ENCODE measurements at places on chromosomes 1 and 21. TPM values are rescaled to one million over a fixed set of nuclear protein-coding genes. Genes with fewer than 3 reads are reported as not detected.

The C4BPA gene
- total RNA-seq = 0.08 TPM

The IQCC gene
- 0.97 TPM for total RNA-seq

The TNFAIP8L2 gene
- total RNA-seq = 1.5 TPM

The NECTIN4 gene
- total RNA-seq = not detected

The BCAR3 gene
- total RNA-seq = 18.5 TPM

The CYP4A22 gene
- 0.16 TPM for total RNA-seq

The RGS4 gene
- 0.78 TPM for total RNA-seq

The FOXD2 gene
- not detected for total RNA-seq

The SAMD11 gene
- total RNA-seq = 1.5 TPM

The CRYAA gene
- not detected for total RNA-seq

DNA sequence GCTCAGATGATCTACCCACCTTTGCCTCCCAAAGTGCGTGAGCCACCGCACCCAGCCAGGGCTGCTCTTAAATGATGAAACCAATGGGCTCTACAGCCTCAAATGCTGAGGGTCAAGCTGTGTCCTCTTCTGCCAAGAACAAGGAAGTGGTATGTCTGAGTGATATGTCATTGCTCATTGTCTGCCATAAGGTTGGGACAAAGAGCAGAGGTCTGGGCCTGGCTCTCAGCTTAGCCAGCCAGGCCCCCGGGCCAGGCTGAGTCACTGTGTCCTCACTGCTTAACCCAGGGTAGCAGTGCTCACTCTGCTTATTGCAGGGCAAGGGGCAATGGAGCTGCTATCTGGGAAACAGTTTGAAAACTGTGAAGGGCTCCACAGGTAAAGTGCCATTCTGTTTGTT lies 8.3 kb upstream of the ETS2 start:
- DNase-seq = no peak

- DNase-seq = no peak
Measured at GRCh38 chr1:3121401-3122210, 52.6 kb downstream of the PRDM16 start.

DNA sequence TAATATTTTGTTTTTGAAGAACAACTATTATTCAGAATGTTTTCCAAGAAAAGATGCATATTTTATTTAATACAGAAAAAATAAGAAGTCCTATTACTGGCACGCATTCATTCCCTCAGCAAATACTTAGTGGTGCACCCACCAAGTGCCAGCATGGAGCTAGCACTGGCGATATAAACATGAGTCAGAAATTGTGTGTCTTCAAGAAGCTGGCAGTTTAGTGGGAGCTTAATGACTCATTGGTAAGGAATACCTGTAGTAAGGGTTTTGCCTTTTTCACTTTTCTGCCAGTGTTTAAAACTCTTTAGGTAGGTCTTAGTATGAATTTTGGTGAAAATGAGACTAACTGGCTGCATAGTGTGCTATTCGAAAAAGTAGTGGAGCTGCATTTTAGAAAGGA lies 6.3 kb downstream of the MAGI3 start:
- DNase-seq = no peak

DNA sequence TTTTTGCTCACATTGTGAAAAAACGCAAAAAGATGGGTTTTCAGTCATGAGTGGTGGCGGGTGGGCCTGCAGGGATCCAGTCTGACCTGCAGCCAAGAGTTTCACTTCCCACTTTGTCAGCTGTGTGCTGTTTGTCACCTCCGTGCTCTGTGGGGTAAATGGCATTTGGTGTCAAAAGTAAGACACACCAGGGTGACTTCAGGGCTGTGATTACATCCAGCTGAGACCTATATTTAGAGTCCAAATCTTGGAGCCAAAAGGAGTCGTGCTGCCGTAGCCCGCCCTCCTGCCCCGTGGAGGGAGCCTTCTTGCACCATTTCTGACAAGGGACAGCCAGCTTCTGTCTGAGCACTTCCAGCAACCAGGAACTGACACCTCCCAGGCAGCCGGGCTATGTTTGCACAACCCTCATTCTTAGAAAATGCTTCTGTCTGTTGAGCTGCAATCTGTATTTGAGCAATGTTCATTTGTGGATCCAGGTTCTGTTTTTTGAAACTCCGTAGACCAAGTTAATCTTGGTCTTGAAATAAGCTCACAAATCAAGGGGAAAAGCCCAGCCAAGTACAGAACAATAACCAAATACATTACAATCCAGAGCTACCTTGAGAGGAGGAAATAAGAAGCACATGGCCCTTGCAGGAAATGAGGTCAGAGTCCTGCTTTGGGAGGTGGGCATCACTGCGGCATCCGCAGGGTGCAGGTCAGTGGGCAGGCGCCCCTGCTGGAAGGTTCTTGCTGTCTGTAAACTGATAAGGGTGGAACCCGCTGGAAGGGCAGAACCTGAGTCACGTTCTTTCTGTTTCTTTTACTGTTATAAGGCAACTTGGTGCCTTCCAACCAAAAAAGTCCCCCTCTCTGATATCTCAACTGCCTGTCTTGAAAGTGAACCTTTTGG lies 14.4 kb downstream of the ABCG1 start:
- DNase-seq = peak; percentile 88

GRCh38 chr1:151416231-151416630 lies 16.9 kb downstream of the PSMB4 start:
- DNase-seq = no peak

- no peak for DNase-seq
Measured at GRCh38 chr1:88457197-88457596, 226.9 kb upstream of the PKN2 start.

DNA sequence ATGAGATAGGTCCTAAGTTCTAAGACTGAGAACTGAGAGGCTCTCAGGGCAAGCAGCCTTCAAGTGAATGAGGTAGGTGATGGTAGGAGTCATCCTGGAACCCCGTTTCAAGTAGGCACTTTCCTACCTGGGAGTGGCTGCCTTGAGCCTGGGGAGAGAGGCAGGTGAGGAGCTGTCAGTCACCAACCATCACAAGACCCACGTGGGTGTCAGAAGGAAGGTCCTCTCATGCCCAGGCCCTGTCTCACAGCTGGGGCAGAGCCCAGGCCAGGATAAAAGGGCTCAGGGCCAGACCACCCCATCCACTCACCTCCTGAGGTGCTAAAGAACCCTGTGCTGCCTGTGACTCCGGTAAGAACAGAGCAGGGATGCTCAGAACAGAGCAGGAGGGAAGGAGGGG lies at the start of gene LCE1D:
TSS of gene LCE1D (plus strand) at position 301 of the 400 bp plus-strand sequence. CDS start 1,074 bp downstream, outside the sequence.
- no peak for DNase-seq

- no peak for DNase-seq
Measured at GRCh38 chr1:11842154-11843041, 5.2 kb downstream of the NPPA start.

- peak; percentile 56 for DNase-seq
Measured at GRCh38 chr1:114756949-114757454, 782 bp downstream of the CSDE1 start.

DNA sequence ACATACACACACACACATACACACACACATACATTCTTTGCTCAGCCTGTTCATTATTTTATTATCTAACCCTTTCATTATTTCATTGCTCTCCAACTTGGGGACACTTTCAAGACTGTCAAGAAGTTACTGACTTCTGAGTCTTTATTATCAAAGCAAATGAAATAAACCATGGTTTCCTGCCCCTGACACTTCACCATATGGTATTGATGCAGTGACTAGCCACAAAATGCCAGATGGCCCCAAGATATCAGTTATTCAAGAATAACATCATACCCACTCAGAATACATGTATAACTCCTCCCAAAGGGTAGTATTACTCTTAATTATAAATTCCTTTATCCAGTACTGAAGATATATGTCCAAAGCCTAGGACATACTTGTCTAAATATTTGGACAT lies 197.3 kb downstream of the MRPL39 start:
- no peak for DNase-seq

GRCh38 chr21:22278366-22278765 lies 1280.2 kb downstream of the NCAM2 start:
- no peak for DNase-seq

DNA sequence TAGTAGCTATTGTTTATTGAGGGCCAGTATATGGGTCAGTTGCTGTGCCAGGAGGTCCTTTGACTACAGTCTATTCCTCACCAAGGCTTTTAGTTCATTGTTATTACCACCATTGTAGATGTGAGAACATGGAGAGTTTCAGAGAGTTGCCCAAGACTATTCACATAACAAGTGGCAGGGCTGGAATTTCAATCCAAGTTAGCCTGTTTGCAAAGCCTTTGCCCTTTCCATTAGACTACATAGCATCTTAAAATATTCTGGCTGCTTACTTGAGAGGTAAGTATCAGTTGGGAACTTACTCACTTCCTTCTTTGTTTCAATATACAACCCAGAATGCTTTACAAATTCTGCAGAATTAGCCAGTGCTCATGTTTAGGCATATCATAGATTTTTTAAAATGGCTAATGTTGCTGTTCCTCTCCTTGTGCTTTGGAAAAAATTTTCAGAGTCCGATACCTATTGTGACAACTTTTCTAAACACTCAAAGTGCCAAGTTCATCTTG lies 141.2 kb downstream of the FGGY start:
- DNase-seq = no peak

- DNase-seq = no peak
Measured at GRCh38 chr21:16842696-16843035, 670.2 kb upstream of the CXADR start.

DNA sequence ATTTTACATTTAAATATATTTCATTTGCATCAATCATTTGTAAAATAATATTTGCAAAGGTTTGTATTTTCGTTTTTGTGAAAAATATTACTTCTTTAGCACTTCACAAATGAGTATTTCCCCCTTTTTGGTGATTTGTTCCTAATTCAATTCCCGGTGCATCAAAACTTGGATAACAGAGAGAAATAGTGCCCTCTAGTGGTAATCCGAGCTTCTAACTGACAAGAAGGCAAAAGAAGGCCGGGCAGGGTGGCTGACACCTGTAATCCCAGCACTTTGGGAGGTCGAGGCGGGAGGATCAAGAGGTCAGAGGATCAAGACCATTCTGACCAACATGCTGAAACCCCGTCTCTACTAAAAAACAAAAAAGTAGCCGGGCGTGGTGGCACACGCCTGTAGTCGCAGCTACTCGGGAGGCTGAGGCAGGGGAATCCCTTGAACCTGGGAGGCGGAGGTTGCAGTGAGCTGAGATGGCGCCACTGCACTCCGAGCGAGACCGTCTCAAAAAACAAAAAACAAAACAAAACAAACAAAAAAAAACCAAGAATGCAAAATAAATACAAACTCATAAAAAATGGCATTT lies 137.7 kb downstream of the COL11A1 start:
- no peak for DNase-seq

DNA sequence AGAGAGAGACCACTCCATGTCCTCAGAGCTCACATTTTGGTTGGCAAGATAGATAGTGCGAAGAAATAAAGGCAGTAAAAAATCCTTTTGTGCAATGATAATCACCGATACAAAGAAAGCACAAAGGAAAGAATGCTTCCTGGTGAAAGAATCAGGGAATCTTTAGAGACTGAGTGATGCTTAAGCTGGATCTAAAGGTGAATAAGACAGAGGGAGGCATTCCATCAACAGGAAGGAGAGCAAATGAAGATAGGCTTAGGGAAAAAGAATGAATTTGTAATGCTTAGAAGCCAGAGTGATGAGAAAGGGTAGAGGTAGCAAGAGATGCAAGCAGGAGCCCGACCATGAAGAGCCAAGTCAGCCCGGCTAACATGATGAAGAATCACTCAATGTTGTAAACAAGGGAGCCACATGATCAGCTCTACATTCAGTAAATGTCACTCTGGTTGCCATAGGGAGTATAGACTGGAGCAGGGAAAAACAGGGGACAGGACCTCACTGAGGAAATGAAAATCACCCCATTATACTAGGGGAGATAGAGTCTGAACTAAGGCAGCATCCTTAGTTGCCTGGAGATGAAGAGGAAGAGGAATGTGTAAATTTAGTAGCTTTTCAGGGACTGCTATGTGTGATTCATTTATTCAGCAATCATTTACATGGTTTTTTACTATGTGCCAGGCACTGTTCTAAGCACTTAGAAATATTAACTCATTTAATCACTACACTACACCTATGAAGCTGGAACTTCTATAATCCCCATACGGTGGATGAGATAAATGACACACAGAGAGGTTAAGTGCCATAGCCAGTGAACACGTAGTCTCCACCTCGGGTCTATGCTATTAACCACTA lies 402.6 kb upstream of the NFIA start:
- no peak for DNase-seq

DNA sequence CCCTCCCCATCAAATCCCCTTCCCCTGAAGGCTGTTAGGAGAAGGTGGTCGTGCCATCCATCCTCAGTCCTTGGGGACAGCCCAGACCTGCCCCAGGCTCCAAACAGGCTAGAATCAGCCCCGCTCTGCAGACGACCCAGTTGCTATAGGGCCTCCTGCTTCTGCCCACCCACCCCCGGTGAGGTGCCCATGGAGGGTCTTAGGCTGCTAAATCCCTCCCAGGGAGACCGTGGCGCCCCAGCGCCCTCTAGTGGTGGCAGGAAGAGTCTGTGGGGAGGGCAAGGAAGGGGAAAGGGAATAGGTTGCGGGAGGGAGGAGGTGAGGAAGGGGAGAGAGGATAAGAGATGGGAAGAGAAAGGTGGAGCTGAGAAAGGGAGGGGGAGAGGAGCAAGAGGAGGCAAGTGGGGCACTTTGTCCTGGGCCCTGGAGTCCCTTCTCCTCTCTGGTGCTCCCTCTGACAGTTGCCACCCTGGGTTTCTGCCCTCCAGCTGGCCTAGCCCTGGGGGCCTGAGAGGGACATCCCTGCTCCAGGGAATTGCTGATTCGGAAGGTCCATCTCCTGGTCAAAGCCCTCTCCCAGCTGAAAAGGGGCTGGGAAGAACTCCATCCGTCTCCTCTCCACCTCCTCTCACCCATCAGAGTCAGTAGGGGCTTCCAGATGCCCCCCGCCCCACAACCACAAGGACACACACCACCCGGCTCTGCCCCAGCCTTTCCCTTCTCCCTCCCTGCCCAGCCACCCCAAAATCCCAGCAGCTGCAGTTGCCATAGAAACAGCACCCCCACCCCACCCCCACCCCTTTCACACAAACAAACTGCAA lies 55.4 kb downstream of the CAMK2N1 start:
- DNase-seq = no peak

DNA sequence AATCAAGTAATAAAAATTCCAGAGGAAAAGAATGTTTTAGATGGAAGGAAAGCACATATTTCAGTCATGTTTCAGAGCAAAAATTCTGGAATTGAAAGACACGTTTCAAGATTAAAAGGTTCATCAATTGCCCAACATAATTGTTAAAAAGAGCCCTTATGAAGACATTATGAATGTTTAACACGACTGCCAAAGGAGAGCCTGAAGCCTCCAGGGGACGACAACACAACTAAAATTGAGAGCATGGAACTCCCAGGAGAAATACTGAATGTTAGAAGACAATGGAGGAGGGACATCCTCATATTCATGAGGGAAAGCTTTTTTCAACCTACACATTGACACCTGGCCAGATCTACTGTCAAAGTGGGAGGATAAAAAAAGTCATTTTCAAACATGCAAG lies 16.0 kb downstream of the OR2T11 start:
- DNase-seq = peak; percentile 58

GRCh38 chr21:37292941-37293340 lies 25.8 kb upstream of the VPS26C start:
- no peak for DNase-seq

- DNase-seq = peak; percentile 64
Measured at GRCh38 chr1:109818271-109818987, 54.7 kb upstream of the EPS8L3 start.

DNA sequence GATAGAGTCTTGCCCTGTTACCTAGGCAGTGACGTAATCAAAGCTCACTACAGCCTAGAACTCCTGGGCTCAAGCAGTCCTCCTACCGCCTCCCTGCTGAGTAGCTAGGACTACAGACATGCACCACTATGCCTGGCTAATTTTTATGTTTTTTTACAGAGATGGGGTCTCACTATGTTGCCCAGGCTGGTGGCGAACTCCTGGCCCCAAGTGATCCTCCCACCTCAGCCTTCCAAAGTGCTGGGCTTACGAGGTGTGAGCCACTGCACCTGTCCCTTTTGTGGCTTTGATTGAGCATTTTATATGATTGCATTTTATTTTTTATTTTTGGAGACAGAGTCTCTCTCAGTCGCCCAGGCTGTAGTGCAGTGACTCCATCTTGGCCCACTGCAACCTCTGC lies 25.8 kb downstream of the SDCCAG8 start:
- no peak for DNase-seq
